Effector CD8-positive, alpha-beta T cell (primary cell): ENCODE measurements at places on chromosomes 13 and 19.

DNA sequence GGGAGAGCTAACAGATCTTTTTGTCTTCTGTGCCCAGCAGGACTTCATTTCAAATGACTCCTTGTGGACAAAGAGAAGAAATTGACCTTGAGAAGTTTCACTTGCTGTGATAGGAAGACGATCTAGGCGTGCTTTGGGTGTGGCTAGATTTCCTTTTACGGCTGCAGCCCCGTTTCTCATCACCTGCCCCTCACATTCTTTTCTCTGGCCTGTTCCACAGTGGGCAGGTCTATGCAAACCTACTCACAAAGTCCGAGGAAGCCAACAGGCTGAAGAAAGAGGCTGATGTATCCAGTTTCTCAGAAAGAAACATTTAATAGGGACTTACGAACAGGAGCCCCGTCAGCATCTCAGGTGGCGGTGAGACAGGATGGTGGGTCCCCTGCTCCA lies 231.8 kb downstream of the FGF9 start:
- DNase-seq, result no peak

DNA sequence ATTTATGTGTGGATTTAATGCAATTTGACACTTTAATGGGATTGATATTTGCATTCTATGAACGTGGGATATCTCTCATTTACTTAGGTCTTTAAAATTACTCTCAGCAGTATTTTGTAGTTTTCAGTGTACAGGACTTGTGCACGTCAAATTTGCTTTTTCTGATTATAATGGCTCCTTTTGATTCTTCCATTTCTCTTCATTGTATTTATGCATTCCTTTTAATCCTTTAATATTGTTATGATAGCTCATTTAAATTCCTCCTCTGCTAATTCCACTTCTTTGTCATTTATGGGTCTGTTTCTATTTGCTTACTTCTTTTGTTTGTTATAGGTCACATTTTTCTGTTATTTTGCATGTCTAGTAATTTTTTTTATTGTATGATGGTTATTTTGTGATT lies 226.6 kb downstream of the ATP8A2 start:
- DNase-seq, result no peak

DNA sequence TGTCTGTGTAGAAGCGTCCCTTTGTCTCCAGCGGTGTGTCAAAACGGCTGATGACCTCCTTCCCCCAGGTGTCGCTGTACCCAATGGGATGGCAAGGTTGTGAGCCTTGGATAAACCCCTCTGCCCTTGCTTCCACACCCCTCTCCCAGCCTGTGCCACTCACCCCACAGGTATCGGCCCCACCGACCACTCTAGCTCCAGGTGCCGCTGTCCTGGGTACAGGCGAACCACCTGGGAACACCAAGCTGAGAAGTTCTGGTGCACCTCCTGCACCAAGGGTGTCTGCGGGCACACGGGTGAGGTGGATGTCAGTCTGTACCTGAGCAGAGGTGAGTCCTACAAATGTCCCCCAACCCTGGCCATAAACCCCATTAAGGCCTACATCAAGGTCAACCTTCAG lies 16.6 kb downstream of the MAN2B1 start:
- DNase-seq, result no peak

DNA sequence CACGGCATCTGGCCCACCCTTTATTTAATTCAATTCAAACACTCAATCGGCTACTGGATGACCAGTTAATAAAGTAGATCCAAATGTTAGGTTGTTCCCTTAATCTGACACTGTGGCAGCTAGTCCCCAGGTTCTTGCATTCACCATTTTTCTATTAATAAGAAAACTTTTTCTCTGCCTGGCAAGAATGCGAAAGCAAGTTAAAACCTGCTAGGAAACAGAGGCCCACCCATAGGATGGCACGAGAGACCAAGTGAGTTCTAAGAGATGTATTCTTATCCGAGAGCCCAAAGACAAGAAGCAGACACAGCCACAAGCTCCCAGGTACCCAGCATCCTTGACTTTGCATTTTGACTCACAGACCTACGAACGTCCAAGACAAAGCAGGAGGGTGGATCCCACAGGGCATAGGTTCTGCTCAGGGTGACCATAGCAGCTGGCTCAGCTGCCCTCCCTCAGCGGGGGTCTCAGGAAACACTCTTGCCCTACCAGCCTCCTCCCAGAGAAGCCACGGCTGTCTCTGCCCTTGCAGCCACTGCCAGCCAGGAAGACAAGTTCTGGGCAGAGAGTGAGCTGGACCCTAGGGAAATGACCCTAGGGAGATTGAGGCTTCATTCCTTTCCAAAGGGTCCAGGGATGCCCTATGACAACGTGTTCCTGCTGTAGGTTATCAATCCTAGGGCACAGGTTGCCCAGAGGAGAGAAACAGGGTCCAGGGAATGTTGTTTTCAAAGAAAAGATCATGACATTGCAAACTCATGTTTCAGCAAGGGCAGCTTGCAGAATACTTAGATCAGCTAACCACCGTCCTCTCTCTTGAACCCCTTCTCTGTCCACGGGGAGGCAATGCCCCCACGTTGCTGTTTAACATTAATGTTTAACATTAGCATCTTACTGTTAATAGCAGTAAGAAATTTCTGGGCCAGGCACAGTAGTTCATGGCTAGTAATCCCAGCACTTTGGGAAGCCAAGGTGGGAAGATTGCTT lies 147.2 kb upstream of the ZNF507 start:
- no peak for DNase-seq

- peak; percentile 82 for DNase-seq
These were observed 91.6 kb downstream of the GNG7 start for GRCh38 chr19:2610637-2611482.
